ENCODE measurements at places on chromosomes 2 and 18.

DNA sequence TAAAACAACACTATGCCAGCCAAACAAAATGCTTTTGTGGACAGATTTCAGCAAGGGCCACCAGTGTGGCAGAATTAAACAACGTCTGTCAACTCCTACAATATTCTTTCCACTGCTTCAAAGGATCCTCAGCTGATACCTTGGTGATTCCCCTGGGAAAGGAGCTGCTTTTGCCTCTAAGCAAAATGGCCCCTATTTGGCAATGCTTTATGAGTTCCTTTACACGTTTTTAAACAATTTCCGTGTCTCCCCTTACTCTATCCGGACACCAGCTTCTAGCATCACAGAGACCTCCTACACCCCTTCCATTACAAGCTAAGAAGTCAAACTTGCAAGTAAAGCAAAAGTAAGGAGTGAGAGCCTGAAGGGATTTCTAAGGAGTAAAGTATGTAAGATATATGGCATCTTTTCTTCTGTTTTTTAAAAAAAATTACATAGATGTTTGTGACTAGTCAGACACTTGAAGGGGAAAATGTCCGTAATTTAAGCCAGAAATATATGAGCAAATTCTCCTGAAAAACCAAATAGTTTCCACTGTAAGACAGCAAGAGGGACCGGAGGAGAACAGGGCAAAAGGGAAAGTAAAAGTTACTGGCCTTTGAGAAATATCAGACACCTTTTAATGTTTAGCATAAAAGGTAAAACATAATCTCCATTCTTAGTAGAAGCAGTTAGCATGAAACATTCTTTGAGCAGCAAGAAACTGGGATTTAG is 1.9 kb downstream of the SOS1 start:
- DNase-seq, result no peak

DNA sequence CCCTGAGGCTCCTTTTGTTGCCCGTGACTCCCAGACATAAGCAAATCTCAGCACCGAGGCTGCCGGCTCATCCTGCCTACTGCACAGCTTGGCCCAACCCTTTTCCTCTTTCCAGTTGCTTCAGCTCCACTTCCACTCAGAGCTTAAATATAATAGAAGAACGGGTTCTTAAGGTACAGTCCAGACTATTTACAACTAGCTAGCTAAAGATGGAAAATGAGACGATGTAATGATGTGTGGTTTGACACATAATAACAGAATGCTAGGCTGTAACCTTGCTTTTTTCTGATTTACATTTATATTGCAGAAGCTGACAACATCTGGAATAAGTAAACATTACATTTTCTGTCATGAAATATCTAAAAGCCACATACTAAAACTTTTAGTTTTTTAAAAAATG is 26.9 kb upstream of the ATP9B start:
- DNase-seq, result no peak

DNA sequence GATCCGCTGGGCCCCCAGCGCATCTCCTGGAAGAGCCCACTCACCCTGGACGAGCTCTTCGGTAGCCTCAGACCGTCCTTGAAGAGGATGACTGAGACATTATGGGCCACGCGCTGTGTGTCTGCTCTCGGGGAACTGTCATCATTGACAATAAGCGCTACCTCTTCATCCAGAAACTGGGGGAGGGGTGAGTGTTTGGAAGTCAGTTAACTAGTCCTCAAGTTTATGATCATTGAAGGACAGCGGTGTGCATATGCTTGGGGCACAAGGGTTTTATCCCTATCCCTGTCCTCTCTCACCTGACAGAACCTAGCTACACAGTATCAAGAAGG is 586 bp downstream of the STK16 start:
- DNase-seq, result no peak

DNA sequence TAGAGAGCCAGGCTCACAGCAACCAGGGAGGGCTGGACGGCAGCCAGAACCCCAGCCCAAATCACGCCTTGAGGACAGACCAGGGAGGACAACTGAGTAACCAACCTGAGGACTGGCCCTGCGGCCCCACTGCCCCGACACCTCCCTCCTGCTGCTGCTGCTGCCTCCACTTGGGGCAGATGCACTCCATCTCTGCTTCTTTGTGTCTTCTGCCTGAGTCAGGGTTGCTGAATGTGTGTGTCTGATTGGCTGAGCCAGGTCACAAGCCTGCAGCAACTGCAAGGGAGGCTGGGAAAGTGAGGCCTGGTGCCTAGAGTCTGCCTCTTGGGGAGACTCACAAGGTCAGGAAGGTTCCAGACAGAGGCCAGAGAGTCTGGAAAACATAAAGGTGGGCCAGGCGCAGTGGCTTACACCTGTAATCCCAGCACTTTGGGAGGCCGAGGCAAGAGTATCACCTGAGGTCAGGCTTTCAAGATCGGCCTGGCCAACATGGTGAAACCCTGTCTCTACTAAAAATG is 83.4 kb downstream of the ZFP36L2 start:
- no peak for DNase-seq

GRCh38 chr18:27954226-27954625 is 222.7 kb downstream of the CDH2 start:
- no peak for DNase-seq

- DNase-seq, result no peak
Measured at GRCh38 chr2:239871481-239872435, 153.4 kb downstream of the NDUFA10 start.

GRCh38 chr2:54936766-54937165 is 113.5 kb downstream of the RTN4 start:
- DNase-seq, result no peak

- no peak for DNase-seq
Measured at GRCh38 chr2:84838434-84839145, 42.3 kb downstream of the TRABD2A start.

GRCh38 chr2:188512456-188512855 is 220.8 kb downstream of the GULP1 start:
- no peak for DNase-seq

DNA sequence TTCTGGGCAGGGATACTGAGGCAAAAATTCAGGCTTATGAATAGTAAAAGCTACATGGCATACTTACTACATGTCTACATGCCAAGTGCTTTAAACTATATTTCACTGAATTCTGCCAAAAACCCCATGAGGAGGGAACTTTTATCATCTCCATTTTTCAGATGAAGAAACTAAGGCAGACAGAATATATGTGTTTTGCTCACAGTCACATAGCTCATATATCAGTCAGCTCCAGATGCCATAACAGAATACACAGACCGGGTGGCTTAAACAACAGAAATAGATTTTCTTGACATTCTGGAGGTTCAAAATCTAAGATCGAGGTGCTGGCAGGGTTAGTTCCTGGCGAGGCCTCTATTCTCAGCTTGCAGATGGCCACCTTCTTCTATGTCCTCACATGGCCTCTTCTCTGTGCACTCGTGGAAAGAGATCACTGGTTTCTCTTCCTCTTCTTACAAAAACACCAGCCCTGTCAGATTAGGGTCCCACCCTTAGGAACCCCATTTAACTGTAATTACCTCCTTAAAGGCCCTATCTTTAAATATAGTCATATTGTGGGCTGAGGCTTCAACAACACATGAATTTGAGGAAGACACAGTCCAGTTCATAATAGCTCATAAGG is 27.1 kb upstream of the CREB1 start:
- DNase-seq, result no peak

DNA sequence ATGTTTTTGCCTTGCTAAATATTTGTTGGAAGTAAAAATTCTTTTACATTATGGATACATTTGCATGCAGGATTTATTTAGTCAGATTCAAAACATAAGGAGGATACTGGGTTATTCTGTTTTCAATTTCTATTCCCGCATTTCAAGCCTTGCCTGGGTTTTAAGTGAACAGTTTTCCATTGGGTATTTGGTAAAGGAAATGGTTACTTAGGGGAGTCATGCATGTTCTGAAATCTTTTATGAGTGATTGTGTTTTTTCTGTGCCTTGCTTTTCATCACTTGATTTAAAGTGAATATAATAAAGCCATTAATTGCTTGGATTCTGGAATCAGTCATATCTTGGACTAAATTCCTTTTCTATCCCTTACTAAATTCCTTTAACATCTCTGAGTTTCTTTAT is 12.0 kb upstream of the SP9 start:
- no peak for DNase-seq

DNA sequence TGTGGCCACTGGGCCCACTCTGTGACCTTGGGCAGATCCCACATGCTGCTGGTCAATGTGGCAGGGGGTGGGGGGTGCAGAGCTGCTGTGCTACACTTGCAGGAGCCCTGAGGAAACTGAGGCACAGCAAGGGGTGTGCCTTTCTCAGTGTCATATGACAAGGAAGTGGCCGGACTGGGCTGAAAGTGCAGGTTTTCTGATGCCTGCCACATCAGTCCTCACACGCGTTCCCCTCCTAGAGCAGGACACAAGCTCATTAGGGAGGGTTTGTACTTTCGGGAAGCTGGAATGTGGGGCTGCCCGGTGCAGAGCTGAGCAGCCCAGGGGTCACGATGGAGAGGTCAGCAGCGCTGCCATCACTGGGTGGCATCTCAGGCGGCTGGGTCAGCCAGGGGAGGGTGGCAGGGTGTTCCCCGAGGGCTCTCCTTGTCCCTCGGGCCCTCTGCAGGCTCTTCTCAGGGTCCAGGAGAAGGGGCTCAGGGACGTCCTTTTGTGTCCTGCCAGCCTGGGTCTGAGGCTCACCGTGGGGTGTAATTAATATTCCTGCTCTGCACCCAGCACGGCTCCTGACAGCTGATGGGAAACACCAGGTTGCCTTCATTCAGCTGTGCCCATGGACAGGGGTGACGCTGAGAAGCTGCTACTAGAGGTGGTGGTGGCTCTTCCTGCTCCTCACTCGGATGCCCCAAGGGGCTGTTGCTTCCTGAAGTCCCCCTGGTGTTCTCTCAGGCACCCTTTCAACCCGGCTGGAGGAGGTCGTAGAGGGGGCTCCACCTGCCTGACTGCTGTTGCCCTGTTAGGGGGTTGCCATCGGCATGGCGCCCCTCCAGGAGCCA is 62.1 kb upstream of the HDAC4 start:
- DNase-seq, result no peak

- DNase-seq, result no peak
Measured at GRCh38 chr2:168550670-168551069, 94.6 kb downstream of the CERS6 start.

DNA sequence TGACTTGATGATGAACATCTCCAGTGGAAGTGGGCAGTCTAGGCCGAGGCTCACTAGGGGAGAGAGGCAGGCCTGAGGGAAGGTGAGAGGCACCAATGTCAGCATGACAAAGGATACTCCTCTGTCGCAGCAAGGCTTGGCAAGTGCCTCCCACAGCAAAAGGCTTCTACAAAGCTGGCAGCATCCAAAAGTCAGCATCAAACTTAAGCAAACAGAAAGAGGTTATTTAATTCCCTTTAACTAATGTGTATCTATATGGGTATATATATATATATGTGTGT is 41.6 kb downstream of the NIFK start:
- DNase-seq, result no peak

DNA sequence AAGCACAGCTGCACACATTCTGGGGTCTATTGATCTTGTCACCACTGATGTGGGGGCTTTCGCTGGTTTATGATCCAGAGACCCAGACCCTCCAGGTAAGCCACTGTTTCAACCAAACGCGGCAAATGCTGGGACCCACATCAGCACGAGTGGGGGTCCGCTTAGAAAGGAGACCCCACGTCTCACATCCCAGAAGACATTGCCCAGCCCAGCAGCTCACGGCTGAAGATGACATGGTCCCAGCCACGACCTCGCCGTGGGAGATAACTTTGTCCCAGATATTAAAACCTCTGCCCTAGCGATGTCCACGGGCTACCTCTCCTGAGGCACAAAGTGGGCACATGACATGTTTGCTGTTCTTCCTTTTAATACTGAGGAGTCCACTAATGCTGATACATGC is 43.8 kb downstream of the LONRF2 start:
- DNase-seq, result no peak

DNA sequence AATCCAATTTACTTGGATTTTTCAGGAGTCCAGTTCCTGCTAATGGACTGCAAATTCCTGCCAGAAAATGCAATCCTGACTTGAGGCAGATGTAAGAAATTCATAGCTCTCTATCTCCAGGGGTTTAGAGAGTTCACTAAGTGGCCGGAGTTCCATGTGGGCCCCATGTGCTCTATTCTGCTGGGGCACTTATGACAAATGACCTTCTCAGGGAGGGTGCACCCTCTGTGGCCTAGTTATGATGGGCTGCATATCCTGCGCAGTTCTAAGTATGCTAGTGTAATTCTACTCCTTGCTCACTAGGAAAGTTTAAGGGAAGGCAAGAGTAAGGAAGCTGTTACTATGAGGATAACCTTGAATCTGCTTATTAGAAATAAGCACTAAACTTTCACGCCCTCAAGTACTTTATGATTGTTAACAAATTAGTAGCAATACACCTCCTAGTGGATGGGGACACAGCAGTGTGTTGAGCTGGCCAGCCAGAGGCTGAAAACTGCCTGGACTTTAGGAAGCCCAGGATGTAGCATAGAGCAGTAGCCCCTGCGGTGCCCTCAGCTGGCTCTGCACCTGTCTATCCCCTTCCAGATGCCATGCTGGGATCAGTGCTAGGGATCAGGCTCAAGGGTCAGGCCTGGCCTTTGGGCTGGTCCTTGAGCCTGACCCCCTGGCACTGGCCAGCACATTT is 14.4 kb downstream of the SMYD1 start:
- no peak for DNase-seq

DNA sequence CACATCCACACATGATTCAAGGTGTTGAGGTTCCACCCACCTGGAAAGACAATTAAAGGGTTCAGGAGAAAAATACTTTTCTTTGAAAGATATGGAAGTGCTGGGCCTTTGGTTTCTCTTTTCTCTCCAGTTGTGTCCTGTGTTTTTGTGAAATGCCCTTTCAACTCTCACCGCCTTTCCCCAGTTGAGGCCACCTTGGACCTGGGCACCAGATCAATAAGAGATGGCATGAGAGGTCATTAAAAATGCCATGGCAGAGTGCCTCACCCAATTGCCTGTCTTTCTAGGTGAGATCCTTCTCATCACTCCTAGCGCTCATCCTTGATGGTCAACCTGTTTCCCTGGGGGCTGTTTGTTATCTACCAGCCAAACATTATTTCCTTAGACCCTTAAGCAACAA is 453.9 kb downstream of the TSN start:
- no peak for DNase-seq

DNA sequence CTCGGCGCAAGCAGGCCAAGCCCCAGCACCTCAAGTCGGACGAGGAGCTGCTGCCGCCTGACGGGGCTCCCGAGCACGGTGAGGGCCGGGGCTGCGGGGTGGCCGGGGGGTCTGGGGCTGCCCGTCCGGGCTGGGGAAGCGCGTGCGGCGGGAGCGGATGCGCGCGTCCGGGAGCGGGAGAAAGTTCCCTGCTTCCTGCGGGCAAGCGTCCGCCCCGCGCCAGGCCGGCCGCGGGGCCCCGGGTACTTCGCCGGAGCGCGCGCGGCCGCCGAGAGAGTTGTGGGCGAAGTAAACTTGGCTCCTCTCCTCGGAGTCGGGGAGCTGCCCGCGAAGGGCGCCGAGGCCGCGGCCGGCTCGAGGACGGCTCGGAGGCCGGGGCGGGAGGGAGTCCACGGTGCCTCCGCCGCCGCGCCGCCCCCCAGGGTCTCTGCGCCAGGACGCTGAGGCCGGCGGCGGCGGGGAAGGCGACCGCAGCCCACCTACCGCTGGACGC is 707 bp downstream of the SALL3 start:
- DNase-seq, result no peak

- no peak for DNase-seq
Measured at GRCh38 chr2:120238728-120239487, 13.7 kb upstream of the RALB start.
